ENCODE measurements at places on chromosomes 3 and 15. TPM values are rescaled to one million over a fixed set of nuclear protein-coding genes. Genes with fewer than 3 reads are reported as not detected.

DNA sequence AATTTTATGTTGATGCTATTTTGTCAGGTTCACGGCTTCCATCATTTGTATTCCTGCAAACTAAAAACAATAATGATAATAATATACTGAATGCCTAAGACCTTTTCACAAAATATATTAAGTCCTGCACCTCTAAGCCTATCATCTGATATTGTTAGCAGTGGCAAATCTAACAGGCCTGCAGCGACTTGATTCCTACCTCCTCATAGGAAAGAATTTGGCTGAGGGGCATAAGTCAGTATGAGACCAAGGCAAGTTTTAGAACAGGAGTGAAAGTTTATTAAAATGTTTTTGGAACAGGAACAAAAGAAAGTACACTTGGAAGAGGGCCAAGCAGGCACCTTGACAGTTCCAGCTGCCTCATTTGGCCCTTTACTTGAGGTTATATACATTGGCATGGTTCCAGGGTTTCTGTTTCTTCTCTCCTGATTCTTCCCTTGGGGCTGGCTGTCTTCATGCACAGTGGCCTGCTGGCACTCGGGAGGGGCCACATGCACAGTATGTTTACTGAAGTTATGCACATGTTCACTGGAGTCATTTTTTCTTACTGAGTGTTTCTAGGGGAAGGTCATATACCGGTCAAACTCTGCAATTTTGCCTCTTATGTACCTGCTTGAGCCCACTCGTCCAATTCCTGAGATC, 418.1 kb downstream of the EPHA6 start:
- H3K4me1 ChIP-seq = no peaks in the 10 kb centered on the region
- DNase-seq = no peak
- H3K36me3 ChIP-seq = no peaks in the 10 kb centered on the region
- H3K4me3 ChIP-seq = no peak overlapping the region
- no peak overlapping the region for H3K27ac ChIP-seq
- no peaks in the 10 kb centered on the region for H3K27me3 ChIP-seq

GRCh38 chr3:46012246-46012645, 15.0 kb downstream of the XCR1 start:
- no peak overlapping the region for H3K4me3 ChIP-seq
- H3K27ac ChIP-seq = no peak overlapping the region
- no peaks in the 10 kb centered on the region for H3K4me1 ChIP-seq
- no peak for DNase-seq
- no peaks in the 10 kb centered on the region for H3K36me3 ChIP-seq

GRCh38 chr15:74206801-74207281, 4.3 kb upstream of the STRA6 start:
- H3K4me3 ChIP-seq = no peak overlapping the region
- DNase-seq = no peak
- H3K27ac ChIP-seq = no peak overlapping the region
- H3K27me3 ChIP-seq = peaks cover 16% of the 10 kb centered on the region
- no peaks in the 10 kb centered on the region for H3K36me3 ChIP-seq

DNA sequence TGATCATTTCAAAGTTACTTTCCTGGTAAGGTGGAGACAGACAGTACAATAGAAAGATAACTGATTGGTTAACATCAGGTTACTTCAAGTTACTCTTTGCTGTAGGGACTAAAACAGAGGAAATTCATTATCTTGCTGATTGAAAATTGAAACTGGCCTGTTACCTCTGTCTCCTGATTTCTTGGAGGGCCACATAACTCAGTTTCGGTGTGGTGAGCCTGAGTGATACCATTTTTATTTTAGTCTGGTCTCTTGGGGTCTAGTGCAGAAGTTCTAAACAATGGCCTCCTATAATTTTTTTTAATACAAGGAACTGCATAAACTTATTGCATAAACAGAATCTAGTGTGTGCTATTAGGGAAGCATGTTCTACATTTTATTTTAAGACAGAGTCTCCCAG, 1.2 kb upstream of the ICE2 start:
- no peaks in the 10 kb centered on the region for H3K36me3 ChIP-seq
- H3K4me1 ChIP-seq = peaks cover 33% of the 10 kb centered on the region
- H3K27ac ChIP-seq = no peak overlapping the region
- no peak for DNase-seq
- no peaks in the 10 kb centered on the region for H3K27me3 ChIP-seq

DNA sequence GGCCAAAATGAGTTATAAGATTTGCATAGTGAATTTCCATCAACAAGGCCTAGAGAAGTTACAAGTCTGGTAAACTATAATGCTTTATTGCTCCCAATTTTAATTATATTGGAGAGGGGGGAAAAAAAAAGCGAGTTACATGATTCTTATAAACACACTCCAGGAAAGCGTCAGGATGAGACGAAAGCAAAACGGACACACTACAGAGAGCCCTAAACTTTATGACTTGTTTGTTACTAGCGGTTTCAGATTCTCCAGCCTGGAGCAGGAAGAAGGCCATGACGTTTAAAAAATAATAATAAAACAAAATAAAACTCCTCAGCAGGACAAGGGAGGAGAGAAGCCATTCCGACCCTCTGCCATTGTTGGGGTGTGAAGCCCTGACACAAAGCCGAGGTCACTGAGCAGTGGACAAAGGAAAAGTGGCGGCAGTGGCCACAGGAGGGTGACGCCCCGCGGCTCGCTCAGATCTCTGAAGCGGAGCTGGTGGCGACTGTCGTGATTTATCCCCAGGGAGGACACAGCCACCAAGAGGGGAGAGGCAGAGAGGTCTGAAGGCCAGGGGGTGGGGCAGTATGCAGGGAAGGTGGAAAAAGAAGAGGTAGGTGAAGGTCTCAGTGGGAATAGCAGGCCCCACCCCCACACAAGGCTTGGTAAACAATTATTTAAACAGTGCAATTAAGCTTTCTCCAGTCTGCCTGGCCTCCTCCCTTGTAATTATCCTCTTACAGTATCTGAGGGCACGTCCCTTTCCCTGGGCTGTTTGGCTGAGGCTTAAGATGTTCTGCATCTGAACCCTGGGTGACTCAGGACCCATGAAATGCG, 45.3 kb downstream of the ADAMTS9 start:
- no peak overlapping the region for H3K27ac ChIP-seq
- H3K4me1 ChIP-seq = no peaks in the 10 kb centered on the region
- no peak overlapping the region for H3K4me3 ChIP-seq

DNA sequence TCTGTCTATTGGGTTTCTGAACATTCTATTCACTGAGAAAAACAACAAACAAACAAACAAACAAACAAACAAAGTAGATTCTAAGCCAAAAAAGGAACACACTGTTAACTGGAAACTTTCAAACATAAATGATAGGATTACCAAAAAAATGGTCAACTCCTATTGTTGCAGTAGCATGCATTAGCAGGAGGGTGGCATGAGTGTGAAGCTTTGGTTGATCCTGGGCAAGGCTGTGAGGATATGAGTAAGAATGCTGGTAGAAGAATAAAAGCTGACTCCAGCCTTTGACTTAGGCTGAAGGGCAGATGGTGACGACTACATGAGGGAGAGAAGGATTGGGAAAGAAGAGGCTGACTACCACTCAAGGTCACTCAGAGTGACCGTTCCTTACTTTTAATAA, 810.3 kb downstream of the VGLL3 start:
- H3K27me3 ChIP-seq = no peaks in the 10 kb centered on the region
- DNase-seq = no peak
- H3K36me3 ChIP-seq = no peaks in the 10 kb centered on the region
- no peaks in the 10 kb centered on the region for H3K4me1 ChIP-seq

- H3K4me1 ChIP-seq = no peaks in the 10 kb centered on the region
- no peak for DNase-seq
- no peaks in the 10 kb centered on the region for H3K27me3 ChIP-seq
Observed at GRCh38 chr3:167787440-167787839, 51.9 kb downstream of the SERPINI1 start.

DNA sequence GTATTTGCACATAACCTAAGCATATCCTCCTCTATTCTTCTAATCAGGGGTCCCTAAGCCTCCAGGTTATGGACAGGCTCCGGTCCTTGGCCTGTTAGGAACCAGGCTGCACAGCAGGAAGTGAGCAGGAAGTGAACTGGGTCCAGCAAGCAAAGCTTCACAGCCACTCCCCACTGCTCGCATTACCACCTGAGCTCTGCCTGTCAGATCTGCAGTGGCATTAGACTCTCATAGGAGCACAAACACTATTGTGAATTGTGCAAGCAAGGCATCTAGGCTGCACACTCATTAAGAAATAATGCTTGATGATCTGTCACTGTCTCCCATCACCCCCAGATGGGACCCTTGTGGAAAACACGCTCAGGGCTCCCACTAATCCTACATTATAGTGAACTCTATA, 9.8 kb downstream of the MSL2 start:
- H3K27ac ChIP-seq = no peak overlapping the region
- no peaks in the 10 kb centered on the region for H3K36me3 ChIP-seq
- H3K4me1 ChIP-seq = peaks cover 91% of the 10 kb centered on the region
- no peak overlapping the region for H3K4me3 ChIP-seq
- H3K27me3 ChIP-seq = no peaks in the 10 kb centered on the region
- no peak for DNase-seq

GRCh38 chr3:132135628-132136333, 101.0 kb upstream of the CPNE4 start:
- peak overlapping the region; percentile 44 for H3K27ac ChIP-seq
- no peaks in the 10 kb centered on the region for H3K36me3 ChIP-seq
- H3K4me1 ChIP-seq = no peaks in the 10 kb centered on the region
- peak; percentile 35 for DNase-seq
- no peaks in the 10 kb centered on the region for H3K27me3 ChIP-seq

The RLBP1 gene
- total RNA-seq = not detected

The FILIP1L gene
- 24.3 TPM for total RNA-seq

The RHOV gene
- 1.5 TPM for total RNA-seq

The FAM107A gene
- total RNA-seq = 9.2 TPM

The CACNA2D2 gene
- total RNA-seq = 51.4 TPM
